ENCODE measurements at places on chromosomes 1 and 21. TPM values are rescaled to one million over a fixed set of nuclear protein-coding genes. Genes with fewer than 3 reads are reported as not detected.

The LCE6A gene
- not detected for total RNA-seq

The OR14K1 gene
- total RNA-seq, result not detected

The MNDA gene
- 4.2 TPM for total RNA-seq

The EPHA2 gene
- 1.1 TPM for total RNA-seq

The FAM110D gene
- 0.47 TPM for total RNA-seq

The ADAR gene
- total RNA-seq, result 59.1 TPM

The TMEM59 gene
- total RNA-seq, result 122 TPM

The RASSF5 gene
- total RNA-seq, result 0.62 TPM

The MX1 gene
- total RNA-seq, result 12.2 TPM

The FCGR3A gene
- total RNA-seq, result 4.7 TPM

The OLIG2 gene
- total RNA-seq, result 23.9 TPM

The SIM2 gene
- not detected for total RNA-seq

The KCNJ15 gene
- total RNA-seq, result under 0.01 TPM

The HAPLN2 gene
- not detected for total RNA-seq

The BCAN gene
- 95.8 TPM for total RNA-seq

The RIPK4 gene
- total RNA-seq, result 0.47 TPM

The ARHGEF10L gene
- 22.3 TPM for total RNA-seq

The RSPH1 gene
- total RNA-seq, result 0.16 TPM

The WNT4 gene
- total RNA-seq, result 5.6 TPM

The FMO3 gene
- total RNA-seq, result not detected

The CLDN8 gene
- not detected for total RNA-seq

The C1orf116 gene
- total RNA-seq, result not detected

The RNF2 gene
- 143 TPM for total RNA-seq

The PWP2 gene
- total RNA-seq, result 16.5 TPM

The CDK11B gene
- total RNA-seq, result 7.0 TPM

The KRTAP19-3 gene
- total RNA-seq, result not detected

The MX2 gene
- 0.62 TPM for total RNA-seq

Measured in occipital lobe (tissue), 3 donors.